ENCODE measurements at places on chromosomes 7 and 10.

GRCh38 chr7:939843-940242 is 14.6 kb downstream of the ADAP1 start:
- DNase-seq, result no peak

DNA sequence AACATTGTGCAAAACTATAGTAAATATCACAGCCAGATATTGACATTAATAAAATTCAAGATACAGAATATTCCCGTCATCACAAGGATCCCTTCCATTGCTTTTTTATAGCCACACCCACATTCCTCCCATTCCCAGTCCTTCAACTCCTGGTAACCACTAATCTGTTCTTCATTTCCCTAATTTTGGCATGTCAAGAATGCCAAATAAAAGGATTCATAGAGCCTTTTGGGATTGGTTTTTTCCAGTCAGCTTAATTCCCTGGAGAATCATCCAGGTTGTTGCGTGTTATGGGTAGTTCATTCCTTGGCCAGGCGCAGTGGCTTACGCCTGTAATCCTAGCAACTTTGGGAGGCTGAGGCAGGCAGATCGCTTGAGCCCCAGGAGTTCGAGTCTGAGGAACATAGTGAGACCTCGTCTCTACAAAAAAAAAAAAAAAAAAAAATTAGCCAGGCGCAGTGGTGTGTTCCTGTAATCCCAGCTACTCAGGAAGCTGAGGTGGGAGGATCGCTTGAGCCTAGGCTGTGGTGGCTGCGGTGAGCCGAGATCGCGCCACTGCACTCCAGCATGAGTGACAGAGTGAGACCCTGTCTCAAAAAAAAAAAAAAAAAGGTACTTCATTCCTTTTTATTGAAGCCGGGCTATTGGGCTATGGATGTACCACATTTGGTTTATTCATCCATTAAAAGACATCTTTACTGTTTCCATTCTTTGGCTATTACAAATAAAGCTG is 2.7 kb downstream of the OGDH start:
- DNase-seq, result no peak

GRCh38 chr7:20219446-20220292 is 2.5 kb upstream of the MACC1 start:
- DNase-seq, result no peak

- no peak for DNase-seq
These were observed 32.6 kb downstream of the DKK1 start for GRCh38 chr10:52346394-52347326.

- no peak for DNase-seq
These were observed 149.4 kb downstream of the RNLS start for GRCh38 chr10:88433565-88434186.

DNA sequence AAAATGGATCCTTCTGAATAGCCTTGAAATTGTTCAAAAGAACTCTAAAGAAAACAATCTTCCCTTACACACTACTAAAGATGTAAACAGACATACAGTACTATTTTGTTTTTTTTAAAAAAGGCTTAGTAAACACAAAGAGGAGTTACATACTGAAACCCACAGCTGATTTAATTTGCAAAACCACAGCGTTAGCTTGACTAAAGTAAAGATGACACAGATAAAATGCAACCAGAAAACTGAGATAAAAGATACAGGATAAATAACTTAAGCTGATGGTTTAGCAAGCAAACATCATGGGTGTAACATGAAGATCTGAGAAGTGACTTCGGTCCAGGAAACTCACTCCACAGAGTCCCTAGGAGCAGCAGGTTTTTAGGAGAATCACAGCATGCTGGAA is 21.8 kb downstream of the PRKCQ start:
- DNase-seq, result peak; percentile 70

- DNase-seq, result no peak
These were observed 217.1 kb downstream of the CAMK1D start for GRCh38 chr10:12566161-12567115.

DNA sequence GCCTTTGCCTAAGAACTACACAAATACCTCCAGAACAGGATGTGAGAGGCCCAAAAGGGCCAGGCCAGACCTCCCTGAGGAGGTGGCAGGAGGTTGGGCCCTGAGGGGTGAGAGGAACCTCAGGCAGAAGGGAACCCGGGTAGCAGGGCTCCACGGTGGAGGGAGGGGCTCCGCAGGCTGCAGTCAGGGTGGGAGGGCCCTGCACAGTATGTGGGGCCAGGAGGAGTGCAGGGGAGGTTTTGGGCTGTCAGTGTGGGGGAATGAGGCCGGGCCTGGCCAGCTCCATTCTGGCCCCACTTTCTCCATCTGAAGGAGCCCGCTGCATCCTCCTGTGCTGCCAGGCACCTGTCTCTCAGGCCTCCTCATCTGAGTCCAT is 25.9 kb downstream of the DNAJB12 start:
- DNase-seq, result no peak

DNA sequence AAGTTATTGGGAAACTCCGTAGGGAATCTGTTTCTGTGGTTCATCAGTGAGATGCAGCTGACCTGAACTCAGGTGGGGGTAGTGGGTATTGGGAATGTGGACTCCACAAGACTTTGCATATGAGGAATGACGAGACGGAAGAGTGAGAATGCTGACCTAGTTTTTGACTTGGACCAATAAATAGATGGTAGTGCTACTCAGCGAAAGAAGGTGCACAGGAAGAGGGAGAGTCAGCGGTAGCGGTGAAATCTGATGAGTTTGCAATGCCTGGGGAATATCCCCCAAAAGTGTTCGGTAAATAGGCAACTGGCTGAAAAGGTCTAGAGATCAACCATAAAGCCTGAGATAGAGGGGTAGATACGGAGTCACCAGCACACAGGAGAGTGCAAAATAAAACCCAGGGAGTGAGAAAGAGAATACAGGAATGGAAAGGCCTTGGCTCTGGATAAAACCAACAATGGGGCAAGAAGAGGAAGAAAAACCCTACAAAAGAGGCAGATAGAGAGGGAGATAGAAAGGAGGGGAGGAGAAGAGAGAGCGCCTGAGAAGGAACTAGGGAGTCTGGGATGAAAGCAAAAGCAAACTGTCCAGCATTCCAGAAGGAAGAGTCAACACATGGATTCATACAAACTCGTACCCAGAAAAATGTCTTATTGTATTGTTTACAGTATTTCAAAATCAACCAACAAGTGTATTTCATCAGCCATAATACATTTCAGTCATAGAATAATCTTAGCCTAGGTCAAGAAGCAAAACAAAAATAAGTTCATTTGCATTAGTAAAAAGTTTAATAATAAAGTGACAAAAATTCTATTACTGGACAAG is 5.4 kb downstream of the ARHGAP21 start:
- no peak for DNase-seq

GRCh38 chr7:99829524-99830160 is 1.8 kb downstream of the CYP3A43 start:
- no peak for DNase-seq
